ENCODE measurements at places on chromosomes 12 and 14. TPM values are rescaled to one million over a fixed set of nuclear protein-coding genes. Genes with fewer than 3 reads are reported as not detected.

SLC6A12 gene
- 0.67 TPM for polyA plus RNA-seq

C12orf56 gene
- polyA plus RNA-seq = 38.8 TPM

KRT77 gene
- polyA plus RNA-seq = not detected

LRP1-AS gene
- polyA plus RNA-seq = not detected

KLRD1 gene
- polyA plus RNA-seq = 0.09 TPM

TAC3 gene
- not detected for polyA plus RNA-seq

DCN gene
- polyA plus RNA-seq = 5.3 TPM

RASAL1 gene
- polyA plus RNA-seq = 5.5 TPM

SERPINA12 gene
- polyA plus RNA-seq = not detected

ARHGEF25 gene
- polyA plus RNA-seq = not detected

TNFAIP2 gene
- 45.9 TPM for polyA plus RNA-seq

CPNE6 gene
- polyA plus RNA-seq = 30.4 TPM

STYK1 gene
- polyA plus RNA-seq = not detected

MDM1 gene
- polyA plus RNA-seq = 12.8 TPM

RHEBL1 gene
- 6.9 TPM for polyA plus RNA-seq

AVPR1A gene
- polyA plus RNA-seq = not detected

C12orf76 gene
- polyA plus RNA-seq = 199 TPM

TMEM52B gene
- polyA plus RNA-seq = not detected

MARCHF9 gene
- polyA plus RNA-seq = not detected

TSPAN8 gene
- polyA plus RNA-seq = 6.8 TPM

FLVCR2 gene
- not detected for polyA plus RNA-seq

KLRG1 gene
- polyA plus RNA-seq = 2.8 TPM

FIGNL2 gene
- not detected for polyA plus RNA-seq

ACSS3 gene
- polyA plus RNA-seq = 0.20 TPM

SMAGP gene
- not detected for polyA plus RNA-seq

MYL2 gene
- not detected for polyA plus RNA-seq

RNU4-1 gene
- not detected for polyA plus RNA-seq

KRT74 gene
- polyA plus RNA-seq = 0.35 TPM

TRPV4 gene
- polyA plus RNA-seq = not detected

RD3L gene
- 3.6 TPM for polyA plus RNA-seq

GPR135 gene
- polyA plus RNA-seq = 2.2 TPM

PROX2 gene
- polyA plus RNA-seq = 0.18 TPM

GAS2L3 gene
- polyA plus RNA-seq = 2.9 TPM

ABCC9 gene
- 0.31 TPM for polyA plus RNA-seq

ATP5MC2 gene
- polyA plus RNA-seq = 682 TPM

FOXM1 gene
- not detected for polyA plus RNA-seq

Measured in Purkinje cell (primary cell).